AG08396 (cell line): ENCODE measurements at places on chromosomes 5 and 9.

GRCh38 chr9:95450171-95451064 lies 66.4 kb downstream of the PTCH1 start:
- DNase-seq: no peak

- no peak for DNase-seq
These were observed 55.2 kb downstream of the GLDC start for GRCh38 chr9:6590334-6590733.

DNA sequence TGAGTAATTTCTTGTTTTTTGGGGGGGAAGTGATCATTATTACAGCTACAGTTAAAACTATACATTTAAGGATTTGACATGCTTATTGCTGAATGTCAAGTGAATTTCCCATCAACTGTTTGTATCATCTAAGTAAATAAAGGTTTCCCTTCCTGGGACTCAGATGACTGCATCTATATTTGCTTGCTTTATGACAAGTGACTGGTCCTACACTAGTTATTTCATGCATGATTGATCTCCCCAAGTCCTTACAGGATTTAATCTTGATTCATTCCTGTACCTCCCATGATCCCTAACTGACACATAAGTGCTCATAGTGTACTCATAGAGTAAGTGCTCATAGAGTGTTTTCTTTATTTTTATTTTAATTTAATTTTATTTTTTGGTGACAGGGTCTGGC lies 2.8 kb downstream of the TXNDC8 start:
- DNase-seq: no peak

- DNase-seq: no peak
These were observed 3.1 kb upstream of the RPL37 start for GRCh38 chr5:40838086-40838485.

DNA sequence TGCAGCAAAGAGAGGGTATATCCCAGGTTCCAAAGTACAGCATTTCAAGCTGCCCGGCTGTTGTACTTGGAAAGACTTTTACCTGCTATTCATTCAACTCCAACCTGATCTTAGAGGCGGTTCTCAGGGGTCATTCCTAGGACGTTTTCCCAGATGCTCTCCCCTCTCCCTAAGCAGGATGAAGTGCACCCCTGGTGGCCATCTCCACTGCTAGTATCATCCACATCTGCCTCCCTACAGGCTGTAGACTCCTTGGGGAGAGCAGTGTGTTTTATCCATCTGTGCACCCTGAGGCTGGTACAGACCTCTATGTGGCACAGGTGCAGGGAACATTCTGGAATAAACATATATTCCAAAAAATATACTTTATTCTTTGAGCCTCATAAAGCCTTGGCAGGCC lies 56.8 kb downstream of the PTPN3 start:
- DNase-seq: no peak

DNA sequence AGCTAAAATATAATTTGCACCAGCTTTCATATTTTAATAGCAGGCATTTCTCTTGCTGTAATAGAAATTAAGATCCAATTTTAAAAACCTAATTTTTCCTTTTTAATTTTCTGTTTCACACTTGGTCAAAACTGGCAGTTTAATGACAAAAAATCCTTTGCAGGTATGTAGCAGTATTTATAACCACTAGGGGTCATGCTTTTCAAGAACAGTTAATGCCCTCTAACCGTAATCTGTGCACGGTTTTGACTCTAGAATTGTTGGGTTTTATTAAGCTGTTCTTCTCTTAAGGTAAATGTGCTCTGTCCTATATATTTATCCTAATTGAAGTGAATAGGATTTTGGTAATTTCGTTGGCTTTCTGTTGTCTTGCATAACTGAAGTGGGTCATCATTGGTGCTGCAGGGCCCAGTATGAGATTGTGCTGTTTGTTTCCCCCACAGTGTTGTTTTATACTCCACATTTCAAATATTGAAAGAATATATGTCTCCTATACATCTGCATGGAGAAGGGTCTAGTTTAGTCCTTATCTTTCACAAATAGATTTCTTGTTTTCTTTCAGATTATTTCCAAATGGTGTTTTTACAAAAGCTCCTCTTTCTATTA lies 107.4 kb downstream of the SCAMP1 start:
- DNase-seq: peak; percentile 30

GRCh38 chr5:20556115-20556763 lies 568.2 kb upstream of the CDH18 start:
- DNase-seq: no peak

GRCh38 chr9:132216861-132217619 lies 55.2 kb downstream of the NTNG2 start:
- DNase-seq: no peak

DNA sequence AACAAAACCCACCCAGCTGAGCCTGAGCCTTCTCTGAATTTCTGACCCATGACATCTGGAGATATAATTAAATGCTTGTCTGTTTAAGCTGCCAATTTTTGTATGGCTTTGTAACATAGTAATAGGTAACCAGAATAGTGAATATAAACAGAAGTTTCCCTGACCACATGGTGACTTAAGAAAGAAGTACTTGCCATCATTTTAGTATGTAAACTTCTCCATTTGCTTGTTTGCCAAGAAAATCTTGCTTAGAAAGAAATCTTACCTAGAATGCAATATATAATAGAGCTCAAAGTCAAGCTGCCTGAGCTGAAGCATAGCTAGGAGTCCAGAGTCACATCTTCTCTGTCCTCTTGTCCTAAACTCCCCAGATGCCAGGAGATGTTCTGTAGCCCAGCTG lies 117.0 kb downstream of the PCSK1 start:
- DNase-seq: no peak

DNA sequence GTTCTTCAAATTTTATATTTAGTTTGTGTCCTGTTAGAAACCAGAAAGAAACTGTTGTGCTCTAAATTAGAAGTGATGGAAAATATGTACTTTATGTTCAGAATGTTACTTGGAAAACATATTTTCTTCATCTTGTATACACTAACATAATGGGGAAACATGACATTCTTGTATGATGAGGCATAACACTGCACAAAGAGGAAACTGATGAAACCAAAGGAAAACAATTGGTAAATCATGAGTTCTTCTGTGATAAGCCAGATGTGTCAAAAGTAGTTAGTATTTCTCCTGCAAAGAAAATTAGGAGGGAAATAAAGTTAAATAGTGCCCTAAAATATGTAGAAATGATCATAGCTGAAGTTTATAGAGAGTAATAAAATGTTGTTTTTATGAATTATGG lies 111.1 kb upstream of the FBN2 start:
- no peak for DNase-seq

DNA sequence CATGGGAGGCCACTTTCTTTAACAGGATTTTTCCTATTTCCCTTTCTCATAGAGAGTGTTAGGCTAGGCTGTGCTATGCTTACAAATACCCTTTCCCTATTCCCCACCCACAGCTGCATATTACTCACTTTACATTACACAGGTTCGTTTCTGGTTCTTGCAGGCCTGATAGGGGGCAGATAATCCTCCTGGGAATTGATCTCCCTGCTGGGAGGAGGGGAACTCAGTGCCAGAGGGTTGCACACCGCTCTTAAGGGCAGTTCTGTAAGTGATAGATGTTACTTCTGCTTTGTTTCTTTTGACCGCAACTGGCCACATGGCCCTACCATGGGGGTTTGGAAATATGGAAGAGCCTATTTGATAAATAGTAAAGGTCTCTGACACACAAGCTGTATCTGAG lies 54.0 kb upstream of the NTRK2 start:
- no peak for DNase-seq

DNA sequence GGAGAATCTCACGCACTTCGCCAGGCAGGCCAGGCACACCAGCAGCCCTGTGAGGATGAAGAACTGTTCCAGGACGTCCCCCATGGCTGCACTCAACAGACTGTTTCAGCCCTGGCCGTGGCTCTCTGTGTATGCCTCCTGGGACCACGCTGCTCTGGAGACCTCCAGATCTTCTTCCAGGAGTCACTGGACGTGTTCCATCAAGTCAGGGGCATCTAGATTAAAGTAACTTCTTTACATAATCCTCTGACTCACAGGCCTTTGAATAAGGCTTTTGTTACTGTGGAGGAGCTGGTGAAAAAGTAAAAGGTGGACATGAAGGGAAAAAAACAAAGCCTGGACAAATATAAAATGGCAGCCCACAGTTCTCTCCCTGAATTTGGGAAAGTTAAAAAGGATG lies at the start of gene HSD17B3:
HSD17B3 (minus strand) TSS at position 156 of the 400 bp plus-strand sequence; CDS start at position 84, 72 bp downstream.
- no peak for DNase-seq

GRCh38 chr5:2166979-2167377 lies 284.3 kb upstream of the IRX4 start:
- DNase-seq: no peak

GRCh38 chr9:81694541-81694940 lies 5.2 kb upstream of the TLE1 start:
- no peak for DNase-seq

DNA sequence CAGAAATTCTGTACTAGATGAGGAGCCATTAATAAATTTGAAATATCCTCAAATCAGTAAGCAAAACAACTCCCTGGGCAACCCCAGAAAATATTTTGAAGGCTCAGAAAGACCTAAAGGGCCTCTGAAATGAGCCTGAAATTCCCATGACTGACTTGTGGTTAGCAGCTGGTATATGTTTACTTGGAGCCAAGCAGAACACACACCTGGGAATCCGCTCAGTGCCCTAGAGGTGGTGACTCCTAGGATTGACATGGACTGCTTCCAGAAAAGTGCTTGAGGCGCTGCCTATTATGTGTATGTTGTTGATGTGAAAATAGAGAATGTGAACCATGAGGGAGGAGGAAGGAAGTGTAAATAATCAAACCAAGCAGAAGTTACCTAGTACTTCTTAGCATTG lies 14.7 kb downstream of the RFK start:
- DNase-seq: no peak

- no peak for DNase-seq
These were observed 46.5 kb upstream of the SETD9 start for GRCh38 chr5:56862909-56863308.

DNA sequence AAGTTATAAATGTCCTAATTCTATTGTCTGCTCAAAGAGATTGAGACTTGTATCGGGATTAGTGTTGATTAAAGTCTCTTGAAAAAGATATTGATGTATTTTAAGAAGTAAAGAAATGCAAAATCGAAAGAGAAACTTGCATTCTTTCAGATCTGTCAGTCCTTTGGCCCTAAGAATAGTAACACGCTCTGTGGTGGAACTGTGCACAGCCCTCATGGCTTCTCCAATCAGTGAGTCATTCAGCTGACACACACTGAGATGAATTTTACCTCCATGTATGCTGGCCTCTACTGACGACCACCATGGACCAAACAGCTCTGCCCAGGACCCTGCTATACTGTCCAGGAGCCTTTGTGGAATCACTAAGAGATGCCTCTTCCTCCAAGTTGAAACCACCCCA lies 232.4 kb downstream of the ESM1 start:
- peak; percentile 29 for DNase-seq

DNA sequence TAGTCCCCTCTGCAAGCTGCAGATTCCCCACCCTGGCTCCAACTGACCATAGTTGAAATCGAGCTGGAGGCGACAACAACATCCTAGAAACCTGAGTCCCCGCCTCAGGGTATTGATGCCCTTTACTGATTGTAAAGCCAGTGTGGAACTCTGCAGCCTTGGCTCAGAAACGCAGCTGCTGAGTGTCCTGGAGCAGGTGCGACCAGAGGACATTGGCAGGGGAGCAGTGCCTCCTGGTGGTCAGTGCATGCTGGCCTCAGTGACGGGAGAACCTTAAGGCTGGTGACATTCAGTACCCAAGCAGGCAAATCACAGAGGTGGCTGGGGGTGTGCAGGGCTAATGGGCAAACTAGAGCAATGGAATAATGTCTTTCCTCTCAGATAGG lies 20.4 kb upstream of the ZNF354B start:
- DNase-seq: no peak

- DNase-seq: no peak
These were observed 309.2 kb upstream of the EFNA5 start for GRCh38 chr5:107979900-107980299.

DNA sequence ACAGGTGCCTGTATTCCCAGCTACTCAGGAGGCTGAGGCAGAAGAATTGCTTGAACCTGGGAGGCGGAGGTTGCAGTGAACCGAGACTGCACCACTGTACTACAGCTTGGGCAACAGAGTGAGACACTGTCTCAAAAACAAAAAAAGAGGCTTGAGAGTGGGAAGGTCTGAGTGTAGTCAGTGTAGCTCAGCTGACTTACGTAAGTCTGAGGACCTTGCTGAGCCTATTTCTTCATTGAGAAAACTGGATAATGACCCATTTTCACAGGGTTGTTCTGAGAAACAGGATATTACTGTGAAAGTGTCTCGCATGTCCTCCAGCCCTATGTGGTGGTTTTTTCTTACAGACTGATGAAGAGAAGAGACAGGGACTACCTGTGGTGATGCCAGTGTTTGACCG lies 66.7 kb downstream of the WDR41 start:
- DNase-seq: no peak

- DNase-seq: no peak
These were observed 209.5 kb downstream of the SLIT3 start for GRCh38 chr5:169091396-169091980.

DNA sequence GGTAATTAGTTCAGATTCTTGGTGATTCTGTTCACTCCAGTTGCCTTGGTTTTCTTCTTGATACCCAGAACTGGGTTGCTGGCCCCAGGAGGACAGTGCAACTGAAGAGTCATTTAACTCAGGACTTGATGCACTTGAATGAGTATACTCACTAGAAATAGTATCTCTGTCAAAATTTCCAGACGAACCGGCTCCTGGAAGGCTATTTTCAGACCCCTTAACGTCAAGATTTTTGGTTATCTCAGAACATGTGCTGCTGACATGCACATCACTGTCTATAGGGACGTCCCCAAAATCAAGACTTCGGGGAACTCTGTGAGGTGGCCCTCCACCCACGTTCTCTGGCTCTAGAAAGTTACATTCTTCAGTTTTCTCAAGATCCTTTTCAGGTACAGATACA lies 56.7 kb upstream of the PCA3 start:
- DNase-seq: no peak

DNA sequence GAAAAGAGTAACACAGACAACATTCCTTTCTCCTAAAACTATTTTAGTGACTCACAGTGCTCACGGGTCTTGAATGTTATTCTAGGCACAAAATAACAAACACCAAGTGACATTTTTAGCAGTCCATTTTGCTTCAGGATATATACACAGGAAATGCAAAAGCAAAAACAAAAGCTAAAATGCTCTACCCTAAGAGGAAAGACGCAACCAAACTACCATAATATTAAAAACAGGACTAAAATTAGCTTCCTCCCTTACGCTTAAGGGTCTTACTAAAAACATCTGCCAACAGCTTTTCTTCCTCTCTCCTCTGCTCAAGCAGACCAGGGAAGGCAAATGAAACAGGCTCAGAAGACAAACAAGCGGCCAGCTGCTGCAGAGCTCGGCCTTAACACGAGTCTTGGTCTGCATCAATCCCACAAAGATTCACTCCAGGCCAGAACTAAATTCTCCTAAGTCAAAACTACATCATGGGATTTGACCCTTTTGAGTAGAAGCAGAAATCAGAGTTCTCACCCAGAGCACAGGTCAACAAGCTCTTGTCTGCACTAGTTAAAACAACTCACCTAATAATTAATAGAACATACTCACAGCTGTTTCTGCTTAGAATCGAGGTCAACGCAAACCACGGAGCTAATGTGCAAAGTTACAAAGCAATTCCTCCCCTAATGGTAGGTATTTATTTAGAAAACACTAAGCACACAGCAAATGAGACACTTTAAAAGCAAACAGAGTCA lies 62.3 kb downstream of the RAPGEF1 start:
- peak; percentile 79 for DNase-seq

GRCh38 chr9:37345038-37345437 lies 77.5 kb upstream of the GRHPR start:
- DNase-seq: no peak
